MG63 (cell line): ENCODE measurements at places on chromosomes 12 and 14. TPM values are rescaled to one million over a fixed set of nuclear protein-coding genes. Genes with fewer than 3 reads are reported as not detected.
A peak's percentile ranks its signal among the peaks of the same experiment; 100 is the strongest.

DNA sequence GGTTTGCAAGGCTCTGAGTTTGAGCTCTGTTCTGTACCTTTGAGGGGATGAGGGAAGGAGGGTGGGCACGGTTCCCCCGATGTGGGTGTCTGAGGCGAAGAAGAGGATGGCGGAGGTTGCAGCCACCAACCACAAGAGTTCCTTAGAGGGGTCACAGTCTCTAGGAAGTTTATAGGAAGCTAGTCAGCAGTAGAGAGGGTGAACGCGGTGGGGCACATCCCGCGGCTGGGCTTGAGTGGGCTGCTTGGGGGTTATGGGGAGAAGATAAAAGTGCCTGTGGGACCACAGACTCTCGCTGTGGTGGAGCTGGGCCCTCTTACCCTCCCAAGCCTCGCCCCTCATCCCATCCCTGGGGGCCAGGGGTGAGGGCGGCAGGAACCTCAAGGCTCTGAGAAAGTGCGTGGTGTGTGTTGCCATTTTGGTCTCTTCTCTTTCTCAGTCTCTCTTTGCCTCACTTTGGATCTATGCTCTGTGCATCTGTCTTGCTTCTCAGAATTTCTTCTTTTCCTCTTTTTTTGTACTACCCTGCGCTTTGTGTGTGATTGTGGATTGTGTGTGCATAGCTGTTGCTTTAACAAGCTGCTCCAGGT, 2.7 kb downstream of the CD4 start:
- no peak for DNase-seq

GRCh38 chr14:101104485-101104884, 201.0 kb upstream of the RTL1 start:
- no peak for DNase-seq

DNA sequence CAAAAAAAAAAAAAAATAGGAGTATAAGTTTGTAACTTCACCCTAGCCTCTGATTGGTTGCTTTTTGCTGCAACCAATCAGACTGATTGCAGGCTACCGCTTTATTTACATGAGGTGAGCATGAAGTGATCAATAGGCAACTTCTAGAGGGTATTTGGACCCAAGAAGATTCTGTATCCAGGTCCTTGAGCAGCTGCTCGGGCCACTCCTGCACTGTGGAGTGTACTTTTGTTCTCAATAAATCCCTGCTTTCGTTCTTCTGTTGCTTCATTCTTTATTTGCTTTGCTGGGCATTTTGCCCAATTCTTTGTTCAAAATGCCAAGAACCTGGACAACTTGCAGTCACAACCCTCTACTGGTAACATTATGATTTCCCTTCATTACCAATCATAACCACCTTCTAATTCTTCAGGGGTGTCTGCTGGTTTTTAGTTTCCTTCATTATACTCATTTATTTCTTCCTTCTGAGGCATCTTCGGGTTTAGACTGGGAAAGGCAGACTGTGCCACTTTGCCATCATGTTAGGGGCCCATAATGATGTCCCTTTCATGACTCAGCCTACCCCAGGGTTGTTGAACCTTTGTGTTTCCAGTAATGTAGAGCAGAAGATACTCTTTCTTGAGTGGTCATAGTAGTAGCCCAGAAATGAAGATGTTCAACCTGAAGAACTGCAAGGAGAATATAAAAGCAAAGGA, 43.4 kb upstream of the LIMA1 start:
- DNase-seq: peak; percentile 26

GRCh38 chr14:20427231-20428009, 8.5 kb downstream of the KLHL33 start:
- DNase-seq: no peak

DNA sequence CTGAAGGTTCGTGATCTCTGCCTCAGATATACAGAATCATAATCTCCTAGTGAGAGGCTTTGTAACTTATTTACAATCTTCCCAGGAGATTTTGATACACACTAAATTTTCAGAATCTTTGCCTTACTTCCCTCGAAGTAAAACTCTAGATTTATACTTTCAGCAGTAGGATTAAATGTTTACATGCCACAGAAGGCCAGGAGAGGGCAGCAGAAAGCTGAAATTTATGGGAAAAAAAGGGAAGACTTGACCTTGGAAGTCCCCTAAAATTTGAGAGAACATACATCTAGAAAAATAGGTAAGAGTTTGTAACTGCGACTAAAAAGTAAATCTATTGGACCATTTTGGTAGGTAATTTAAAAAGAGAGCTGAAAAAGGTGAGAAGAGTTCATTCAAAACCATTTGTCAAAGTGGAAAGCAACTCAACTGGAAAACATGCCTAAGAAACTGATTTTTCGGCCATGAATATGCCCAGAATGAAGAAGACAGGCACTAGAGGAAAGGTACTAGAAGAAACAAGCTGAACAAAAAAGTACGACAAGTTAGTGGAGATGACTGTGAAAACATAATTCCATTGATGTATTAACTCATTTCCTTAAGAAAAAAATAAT, 242.0 kb upstream of the MDGA2 start:
- peak; percentile 1 for DNase-seq

GRCh38 chr12:52525661-52526499, 5.7 kb upstream of the KRT5 start:
- no peak for DNase-seq

DNA sequence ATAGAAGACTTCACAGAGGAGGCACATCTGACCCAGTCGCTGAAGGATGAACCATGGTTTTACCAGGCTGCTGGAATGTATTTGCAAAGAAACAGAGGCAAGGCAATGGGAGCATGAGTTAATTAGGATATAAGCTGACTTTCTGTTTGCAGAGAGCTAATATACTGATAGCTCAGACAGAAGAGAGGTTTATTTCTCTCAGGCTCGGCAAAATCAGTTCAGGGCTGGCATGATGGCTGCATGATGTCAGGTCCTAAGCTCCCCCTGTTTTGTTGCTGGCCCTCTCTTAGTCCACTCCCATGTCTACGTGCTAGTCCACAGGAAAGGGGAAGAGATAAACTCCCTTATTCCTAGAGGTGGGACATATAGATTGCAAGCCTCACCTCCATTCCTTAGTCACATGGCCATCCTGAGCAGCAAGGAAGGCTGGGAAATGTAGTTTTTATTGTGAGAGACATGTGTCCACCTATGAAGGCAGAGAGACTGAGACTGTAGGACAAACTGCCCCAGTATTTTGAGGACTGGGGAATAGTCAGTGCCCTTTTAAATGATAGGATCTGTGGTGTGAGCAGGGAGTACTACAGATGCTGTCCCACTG, 224.5 kb downstream of the VRK1 start:
- DNase-seq: no peak

GRCh38 chr14:35471803-35472202, 62.2 kb upstream of the INSM2 start:
- DNase-seq: no peak

- peak; percentile 60 for DNase-seq
Observed at GRCh38 chr14:91173221-91173670, 59.4 kb downstream of the DGLUCY start.

GRCh38 chr12:1966561-1967226, 37.6 kb downstream of the DCP1B start:
- DNase-seq: no peak

DNA sequence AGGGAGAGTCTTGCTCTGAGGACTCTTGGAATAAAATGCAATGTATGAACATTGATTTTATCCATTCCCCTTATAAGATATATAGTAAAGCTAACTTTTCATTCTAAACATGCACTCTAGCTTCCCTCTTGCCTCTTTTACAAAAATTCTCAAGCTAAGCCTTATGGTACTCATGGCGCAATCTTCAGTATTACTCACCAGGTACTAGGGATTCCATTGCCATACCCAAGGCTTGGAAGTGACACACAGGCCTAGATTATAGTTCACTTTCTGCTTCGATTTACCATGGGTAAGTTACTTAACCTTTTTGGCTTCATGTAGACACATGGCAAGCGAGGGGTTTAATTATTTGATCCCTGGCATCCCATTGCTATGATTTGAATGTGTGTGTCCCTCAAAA, 331.5 kb downstream of the LRIG3 start:
- DNase-seq: no peak

DNA sequence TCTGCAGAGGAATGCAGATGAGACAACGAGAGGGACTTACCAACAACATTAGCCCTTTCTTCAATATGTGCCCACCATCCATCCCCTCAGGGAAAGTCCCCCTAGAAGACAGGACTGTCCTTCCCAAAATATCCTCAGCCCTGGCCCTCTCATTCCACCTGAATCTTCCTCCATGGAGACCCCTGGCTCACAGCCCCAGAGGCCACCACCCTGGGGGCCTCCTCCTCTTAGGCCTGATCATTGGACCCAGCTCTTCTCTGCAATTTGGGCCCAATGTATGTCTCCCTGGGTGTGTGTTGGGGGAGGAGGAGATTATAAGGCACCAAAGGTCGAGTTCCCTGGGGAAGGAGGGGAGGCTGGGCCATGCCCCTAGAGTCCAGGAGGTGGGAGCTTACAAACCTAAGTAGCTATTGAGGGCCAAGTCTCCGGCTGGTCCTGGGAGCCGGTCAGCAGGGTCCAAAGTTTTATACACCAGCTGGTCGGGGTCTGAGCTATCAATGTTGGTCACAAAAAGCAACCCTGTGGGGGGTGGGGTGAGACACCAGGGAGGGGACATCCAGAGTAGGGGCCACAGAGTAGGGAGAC, 8.1 kb downstream of the ITGA7 start:
- no peak for DNase-seq

The BEGAIN gene
- 2.3 and 8.2 TPM in 2 replicates for total RNA-seq

The ANO2 gene
- not detected in 2 replicates for total RNA-seq
